ENCODE measurements at places on chromosomes 1 and 21.

DNA sequence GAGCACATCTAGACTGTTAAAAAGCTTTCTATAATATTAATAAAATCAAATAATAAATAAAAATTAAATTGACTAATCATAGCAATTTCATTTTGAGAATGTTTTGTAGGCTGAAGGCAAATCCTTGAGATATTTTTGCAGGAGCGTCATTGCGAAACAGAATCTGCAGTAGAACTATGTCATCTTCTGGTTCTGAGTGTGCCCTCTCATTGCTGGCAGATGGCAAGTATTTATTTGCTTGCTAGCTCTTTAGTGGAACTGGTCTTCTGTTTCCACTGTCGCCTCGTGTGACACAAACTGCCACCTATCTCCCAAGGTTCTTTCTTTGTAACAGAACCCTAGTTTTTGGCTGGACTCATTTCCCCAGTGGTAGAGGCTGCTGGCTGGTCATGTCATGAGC is 19.0 kb upstream of the IRF2BP2 start:
- DNase-seq: no peak

DNA sequence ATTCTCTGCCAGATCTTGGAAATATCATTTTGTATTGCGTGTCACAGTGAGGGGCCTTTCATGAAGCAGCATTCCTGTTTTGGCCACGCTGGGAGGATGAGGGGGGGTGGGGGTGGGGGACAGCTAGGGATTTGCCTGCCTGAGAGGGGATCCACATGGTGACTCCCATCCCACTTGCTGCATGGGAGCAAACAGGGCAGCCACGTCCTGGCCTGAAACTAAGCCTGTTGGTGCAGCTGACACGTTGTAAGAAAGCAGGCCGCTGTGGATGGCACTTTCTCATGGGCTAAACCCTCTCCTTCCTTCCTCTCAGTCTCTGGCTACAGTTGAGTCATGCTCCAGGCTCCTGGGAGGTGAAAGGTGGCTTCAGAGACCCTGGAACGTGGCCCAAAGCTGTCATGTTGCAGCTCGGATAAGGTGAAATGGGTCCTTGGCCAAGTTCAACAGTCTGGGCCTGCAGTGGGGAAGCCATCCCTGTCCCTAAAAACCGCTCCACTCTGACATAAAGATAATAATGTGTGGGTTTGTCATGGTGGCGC is 346.7 kb upstream of the VAMP3 start:
- DNase-seq: peak; percentile 59

GRCh38 chr1:168719306-168720111 is 9.5 kb downstream of the DPT start:
- DNase-seq: no peak

DNA sequence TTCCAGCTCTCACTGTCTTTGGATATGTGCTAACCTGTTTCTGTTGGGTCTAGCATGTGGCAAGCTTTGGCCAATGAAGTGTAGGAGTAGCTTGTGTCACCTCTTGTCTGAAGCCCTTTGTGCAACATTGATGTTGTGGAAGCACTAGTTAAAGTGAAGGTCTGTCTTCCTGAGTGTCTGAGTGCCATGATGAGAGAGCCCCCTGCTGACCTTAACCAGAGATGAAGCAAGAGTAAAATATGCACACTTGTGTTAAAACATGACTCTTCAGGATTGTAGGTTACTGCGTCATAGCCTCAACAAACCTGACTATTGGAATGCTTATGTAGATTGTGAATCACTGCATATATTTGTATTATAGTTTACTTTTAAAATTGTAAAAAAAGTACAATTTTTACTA is 103.7 kb downstream of the NCAM2 start:
- no peak for DNase-seq

- DNase-seq: peak; percentile 30
These were observed 50.9 kb downstream of the EVA1C start for GRCh38 chr21:32463367-32463766.

DNA sequence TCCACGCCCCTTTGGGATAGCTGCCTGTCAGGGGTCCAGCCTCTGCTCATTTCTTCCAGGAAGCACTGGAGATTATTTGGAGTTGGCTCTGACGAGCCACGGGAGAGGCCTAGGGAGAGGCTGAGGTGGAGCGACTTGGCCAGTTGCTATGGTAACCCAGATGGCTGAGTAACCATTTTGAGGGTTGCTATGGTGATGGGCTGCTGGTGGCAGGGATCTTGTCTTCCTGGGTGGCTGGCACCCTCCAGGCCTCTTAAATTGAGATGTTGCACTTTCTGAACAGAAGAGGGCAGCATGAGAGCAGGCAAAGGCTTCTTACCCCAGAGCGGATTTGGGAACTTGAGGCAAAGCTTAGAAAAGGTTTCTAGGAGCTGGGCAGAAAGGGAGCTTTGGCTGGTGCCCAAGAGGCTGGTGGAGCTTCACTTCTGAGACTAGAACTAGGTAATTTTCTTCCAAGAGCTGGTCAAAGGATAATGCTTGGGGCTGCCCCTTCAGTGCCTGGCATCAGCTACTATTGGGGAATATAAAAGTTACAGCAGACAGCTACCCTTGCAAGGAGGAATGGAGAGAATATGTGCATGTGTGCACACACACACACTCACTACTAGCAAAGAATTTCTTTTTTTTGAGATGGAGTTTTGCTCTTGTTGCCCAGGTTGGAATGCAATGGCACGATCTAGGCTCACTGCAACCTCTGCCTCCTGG is 72.5 kb downstream of the NDUFS5 start:
- peak; percentile 97 for DNase-seq

DNA sequence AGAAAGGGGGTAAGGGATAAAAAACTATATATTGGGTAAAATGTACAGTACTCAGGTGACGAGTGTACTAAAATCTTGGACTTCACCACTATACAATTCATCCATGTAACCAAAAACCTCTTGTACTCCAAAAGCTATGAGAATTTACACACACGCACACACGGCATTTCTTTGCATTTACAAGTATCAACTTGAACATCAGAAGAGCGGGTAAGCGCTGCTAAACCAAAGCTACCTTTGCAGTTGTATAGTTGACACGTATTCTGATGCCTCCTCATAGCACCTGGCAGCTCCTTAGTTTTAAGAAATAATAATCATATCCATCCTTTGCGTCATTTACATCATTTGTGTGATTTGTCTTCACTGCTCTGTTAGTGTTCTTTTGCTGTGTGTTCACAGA is 17.6 kb downstream of the CDC42BPA start:
- DNase-seq: no peak

DNA sequence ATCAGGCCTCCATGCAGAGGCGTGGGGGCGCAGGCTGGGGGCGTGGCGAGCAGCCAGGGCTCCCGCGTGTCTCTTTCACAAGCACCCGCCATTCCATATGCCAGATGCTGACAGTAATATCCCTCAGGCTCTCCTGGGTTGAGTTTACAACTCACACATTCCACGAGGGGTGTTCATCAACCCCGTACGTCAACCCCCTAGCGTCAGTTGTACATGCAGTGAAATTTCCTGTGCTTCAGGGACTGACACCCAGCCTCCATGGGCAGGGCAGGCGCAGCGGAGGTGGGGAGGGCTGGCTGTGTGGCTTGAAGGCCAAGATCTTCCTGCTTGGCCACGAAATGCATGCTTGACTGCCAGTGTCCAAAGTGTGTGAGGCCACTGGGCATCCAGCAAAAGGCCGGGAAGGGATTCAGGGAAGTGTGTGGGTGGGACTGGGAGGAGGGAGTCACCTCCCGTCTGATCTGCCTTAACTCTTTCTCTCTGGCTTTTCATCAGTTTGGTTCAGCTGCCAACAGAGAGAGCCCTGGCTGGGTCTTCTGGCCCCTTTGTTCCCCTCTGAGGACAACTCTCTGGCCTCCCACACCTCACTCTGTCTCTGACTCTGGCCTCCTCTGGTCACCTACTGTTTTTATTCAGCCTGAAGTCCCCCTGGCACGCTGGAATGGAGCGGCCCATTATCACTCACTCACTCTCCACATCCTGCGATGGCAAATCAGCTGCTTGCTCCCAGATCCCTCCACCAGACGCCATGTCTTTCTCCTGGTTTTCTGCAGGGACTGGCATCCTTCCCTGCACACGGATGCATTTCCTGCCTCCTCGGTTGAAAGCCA is 33.8 kb downstream of the CLIC6 start:
- no peak for DNase-seq

- DNase-seq: no peak
These were observed 189.7 kb downstream of the GPR52 start for GRCh38 chr1:174637487-174637886.

DNA sequence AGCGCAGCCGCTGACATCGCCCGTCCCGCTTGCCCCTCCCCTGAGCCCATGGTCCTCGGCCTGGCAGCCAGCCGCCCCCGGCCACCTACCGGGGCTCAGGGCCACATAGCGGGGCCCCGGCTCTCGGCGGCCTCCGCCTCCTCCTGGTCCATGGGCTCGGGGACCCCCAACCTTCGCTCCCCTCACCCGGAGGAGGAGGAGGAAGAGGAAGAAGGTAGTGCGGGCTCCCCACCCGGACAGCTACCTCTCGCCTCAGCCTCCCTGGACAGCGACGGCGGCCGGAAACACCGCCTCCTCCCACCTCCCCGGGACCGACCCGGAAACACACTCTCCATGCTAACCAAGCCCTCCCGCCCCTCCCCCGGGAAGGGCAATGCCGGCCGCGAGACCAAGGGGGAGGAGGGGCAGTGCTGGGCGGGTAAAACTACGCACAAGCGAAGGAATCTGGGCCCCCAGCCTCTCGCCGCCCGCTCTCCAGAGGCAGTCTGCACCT is at the start of gene KIAA0319L:
Gene KIAA0319L (minus strand): TSS at position 286 of the 493 bp plus-strand sequence. CDS start 2,912 bp downstream, outside the sequence.
- peak; percentile 95 for DNase-seq

DNA sequence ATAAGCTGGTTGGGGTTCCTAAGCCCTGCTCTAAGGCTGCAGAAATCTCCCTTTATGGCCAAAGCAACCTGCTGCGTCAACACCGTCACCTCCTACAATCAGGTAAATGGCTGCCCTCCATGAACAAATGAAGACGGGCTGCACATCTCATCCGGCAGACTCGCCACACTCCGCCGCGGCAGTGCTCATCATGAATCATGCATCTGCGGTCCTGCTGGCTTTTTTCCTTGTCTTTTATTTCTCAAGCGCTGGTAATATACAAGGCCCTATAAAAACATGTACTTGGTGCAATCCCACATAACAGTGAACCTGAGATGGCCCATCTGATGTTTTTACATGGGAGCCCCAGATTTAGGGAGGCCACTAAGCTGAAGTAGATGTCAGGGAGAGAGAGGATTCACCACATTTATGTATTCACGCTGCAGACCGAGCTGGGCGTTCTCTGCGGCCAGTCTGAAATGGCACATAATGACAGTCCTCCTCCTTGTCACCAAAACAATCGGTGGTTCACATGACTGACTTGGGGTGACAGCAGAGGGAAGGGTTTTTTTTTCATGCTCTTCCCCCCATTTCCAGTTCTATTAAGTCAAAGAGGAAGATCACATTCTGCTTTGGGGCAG is 91.6 kb downstream of the KAZN start:
- DNase-seq: no peak

GRCh38 chr1:154431586-154432373 is 26.6 kb downstream of the IL6R start:
- peak; percentile 85 for DNase-seq

DNA sequence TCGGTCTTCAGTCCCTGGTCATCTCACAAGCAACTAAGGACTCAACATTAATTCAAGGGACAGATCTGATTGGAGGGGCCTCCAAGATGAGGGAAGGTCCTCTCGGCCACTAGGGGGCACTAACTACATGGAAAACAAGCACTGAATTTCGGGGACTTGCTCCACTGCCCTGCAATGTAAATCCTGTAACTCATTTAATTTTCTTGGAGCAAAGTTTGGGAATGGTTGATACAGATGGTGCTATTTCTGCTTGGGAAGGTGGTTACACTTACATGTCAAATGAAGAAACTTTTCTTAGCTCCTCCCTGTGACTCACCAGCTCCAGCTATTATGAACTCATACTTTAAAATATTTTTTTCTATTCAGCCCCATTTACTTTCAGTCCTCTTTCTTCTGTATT is 97.4 kb upstream of the KCNJ15 start:
- DNase-seq: peak; percentile 45

DNA sequence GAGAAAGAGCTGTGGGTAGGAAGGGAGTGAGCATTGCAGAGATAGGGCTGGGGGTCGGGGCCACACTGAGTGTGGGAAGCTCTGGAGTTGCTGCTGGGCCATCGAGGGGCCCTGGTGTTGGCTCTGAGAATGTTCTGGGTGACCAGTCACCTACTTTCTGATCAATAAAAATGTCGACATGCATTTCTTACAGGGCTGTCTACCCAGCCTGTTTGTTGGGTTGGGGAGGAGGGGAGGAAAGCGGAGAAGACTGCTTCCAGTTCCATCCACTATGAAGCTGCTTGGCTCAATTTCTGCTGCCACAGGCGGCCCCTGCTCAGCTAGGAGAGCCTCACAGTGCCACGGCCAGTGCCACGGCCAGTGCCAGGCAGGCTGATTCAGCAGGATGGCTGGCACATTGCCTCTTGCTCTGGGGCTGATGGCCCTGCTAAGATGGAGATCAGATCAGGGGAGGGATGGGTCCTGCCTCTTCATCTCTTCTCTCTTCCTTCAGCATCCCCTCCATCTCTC is 3.0 kb upstream of the PADI3 start:
- no peak for DNase-seq

DNA sequence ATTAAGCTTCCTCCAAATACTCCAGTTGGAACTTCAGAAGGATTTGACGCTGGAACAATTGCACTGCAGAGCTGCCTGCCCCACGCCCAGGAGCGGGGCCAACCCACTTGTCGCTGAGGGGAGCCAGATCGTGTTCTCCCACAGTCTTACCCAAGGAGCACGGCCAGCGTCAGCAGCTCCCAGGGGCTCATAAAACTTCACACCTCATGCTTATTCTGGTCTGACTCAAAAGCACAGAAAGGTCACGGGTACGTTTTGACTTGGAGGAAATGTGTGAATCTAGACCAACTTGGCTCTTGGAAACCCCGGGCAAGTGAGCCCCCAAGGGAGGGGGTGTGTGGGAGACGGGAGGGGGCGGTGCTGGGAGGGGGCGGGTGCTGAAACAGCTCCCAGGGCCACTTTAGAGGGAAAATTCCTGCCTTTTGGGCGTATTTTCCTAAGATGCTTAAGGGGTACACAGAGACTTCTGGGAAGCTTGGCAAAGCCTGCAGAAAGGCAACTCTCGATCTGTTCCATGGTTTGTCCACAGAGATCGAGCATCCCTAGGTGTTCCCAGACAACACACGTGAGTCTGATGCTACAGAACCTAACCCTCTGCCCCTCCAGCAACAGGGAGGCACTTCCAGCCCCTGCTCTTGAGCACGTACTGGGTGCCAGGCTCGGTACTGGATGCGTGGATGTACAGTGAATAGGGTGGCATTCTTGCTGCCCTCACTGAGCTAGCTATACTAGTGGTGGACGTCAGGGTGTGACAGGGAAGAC is 98.9 kb downstream of the DHRS3 start:
- no peak for DNase-seq

DNA sequence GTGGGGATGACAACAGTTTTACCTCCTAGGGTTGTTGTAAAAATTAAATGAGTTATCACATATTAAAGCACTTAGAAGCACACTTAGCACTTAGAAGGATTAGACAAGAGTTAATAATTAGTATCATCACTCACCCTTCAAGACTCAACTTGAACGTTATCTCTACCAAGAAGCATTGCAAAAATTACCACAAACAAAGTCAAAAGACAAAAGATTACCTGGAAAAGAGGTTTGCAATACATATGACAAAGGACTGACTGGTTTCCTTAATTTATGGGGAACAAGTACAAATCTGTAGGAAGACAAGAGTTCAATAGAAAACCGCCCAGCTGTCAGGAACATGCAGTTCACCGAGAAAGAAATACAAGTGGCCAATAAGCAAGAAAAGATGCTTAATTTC is 93.3 kb upstream of the ATP1A1 start:
- no peak for DNase-seq

GRCh38 chr1:159207774-159208173 is 3.1 kb downstream of the ACKR1 start:
- DNase-seq: no peak

- no peak for DNase-seq
These were observed 94.7 kb upstream of the SMYD2 start for GRCh38 chr1:214186103-214186824.
